ENCODE measurements at places on chromosomes 12 and 14.

- ATAC-seq, result no peak
These were observed 4.6 kb upstream of the ESR2 start for GRCh38 chr14:64298773-64299172.

DNA sequence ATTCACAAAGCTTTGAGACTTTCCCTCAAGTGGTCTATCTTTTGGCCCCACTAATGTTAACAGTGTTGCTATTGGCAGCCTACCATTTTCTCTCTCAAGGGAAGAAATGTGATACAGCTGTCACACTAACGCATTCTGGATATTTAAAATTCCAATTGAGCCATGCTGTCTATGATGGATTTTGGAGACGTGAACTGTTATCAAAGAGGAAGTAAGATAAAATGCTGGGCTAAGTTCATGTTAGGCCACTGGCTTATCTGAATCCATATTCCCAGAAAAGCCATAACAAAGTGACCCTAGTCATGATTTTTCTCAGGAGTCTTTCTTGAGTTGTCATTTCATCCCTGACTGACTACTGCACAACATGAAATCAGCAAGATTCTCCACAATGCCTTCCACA lies 200.2 kb downstream of the PHLDA1 start:
- no peak for ATAC-seq

DNA sequence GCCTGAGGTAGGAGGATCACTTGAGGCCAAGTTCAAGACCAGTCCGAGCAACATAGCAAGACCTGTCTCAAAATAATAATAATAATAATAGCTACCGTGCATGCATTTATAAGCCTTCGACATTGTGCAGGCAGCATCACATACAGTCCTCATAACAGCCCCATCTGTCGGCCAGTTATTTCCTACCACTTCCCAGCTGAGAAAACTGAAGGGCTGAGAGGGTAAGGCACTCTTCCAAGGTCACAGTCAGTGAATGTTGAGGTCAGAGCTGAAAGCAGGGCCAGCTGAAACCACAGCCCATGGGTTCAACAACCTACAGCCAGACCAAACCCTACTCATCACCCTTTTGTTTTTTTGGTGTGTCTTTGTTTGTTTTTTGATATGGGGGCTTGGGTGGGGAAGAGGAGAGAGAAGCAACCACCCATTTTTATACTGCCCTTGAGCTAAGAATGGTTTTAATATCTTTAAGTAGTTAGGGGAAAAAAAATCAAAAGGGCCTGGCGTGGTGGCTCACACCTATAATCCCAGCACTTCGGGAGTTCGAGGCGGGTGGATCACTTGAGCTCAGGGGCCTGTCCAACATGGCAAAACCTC lies 16.8 kb upstream of the ITPK1 start:
- no peak for ATAC-seq

- no peak for ATAC-seq
These were observed 279.8 kb downstream of the SOX5 start for GRCh38 chr12:23669691-23670090.

- ATAC-seq, result no peak
These were observed 835.8 kb upstream of the FLRT2 start for GRCh38 chr14:84694161-84694560.

DNA sequence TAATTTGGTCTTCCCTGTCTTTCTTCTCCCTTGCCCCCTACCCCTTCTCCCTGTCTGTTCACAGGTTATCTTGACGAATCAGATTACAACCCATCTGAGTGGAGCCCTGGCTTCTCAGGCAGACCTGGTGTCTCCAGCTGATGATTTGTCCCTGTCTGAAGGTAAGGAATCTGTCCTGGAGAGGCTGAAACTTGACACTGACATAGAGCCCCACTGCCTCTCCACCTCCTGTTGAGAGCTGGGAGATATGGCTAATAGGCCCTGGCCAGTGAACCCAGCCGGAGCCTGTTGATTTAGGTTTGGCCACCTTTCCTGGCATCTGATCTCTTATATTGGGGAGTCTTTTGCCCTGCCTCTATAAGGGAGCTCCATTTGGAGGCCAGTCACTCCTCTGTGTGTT lies 472.2 kb downstream of the RAD51B start:
- no peak for ATAC-seq

All from motor neuron (in vitro differentiated cells).